ENCODE measurements at places on chromosomes 11 and 22.

DNA sequence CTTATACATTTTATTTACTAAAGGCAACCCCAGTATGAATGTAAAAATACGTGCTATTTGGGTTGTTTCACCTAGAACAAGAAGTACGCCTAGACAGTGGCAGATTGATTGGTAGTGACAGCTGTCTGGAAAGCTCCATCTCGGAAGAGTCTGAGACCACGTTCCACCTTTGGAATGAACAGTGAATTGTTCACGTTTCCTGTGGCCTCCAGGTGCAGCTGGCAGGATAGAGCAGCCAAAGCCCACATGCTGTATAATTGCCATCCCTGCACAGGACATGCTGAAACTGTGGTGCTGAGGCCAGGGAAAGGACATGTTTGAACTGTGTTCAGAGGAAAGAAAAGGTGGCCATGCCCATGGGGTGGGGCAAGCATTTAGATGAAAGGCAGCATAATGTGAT is 218.7 kb upstream of the MTNR1B start:
- no peak for DNase-seq

DNA sequence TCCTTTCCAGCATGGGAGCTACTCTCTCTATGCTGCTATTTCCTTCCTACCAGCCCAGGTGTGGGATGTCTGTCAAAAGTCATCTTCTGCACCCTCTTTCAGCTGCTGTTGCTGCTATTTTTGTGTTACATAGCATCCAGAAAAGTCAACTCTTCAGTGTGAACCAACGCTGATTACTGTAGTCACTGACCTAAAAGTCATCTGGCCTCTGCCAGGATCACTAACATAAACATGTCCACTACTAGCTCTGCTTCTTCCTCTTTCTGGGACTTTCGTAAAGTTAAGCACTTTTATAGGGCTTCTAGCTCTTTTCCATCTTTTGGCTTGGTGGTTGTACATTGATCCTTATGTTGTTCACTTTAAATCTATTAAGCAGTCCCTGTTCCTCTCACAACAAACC is 90.2 kb upstream of the CARD18 start:
- no peak for DNase-seq

- no peak for DNase-seq
These were observed 51.3 kb upstream of the NNMT start for GRCh38 chr11:114244726-114245394.

DNA sequence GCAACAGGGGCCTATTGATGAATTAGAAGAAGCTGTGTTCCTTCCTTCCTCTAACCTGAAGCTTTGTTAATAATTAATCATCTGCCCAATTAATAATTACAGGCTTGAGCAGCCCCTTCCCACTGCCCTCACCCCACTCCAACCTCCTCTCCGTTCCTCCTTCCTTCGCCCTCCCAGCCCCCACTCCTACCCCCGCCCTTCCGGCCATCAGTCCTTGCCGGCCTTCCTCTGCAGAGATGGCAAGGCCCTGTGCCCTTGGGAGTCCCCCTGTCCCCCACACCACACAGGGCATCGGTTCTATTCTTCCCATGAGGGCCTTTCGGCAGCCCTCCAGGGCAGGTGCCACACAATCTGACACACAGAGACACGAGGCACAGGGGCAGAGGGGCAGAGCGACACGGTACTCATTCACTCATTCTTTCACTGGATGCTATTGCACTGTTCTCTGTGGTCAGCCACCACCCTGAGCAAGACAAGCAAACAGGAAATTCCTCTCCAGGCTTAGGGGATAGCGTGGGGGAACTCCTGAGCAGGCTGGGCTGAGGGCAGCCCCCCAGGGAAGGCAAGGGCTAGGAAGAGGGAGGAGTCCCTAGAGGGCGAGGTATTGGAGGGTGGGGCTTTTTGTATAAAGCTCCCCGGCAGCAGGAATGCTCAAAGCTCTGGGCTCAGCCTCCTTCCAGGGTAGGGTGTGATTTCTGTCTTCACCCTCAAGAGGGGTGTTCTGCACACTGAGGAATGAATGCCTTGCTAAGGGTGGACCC is 14.7 kb downstream of the MGAT3 start:
- DNase-seq, result peak; percentile 61

GRCh38 chr11:133727774-133728173 is 117.5 kb downstream of the SPATA19 start:
- no peak for DNase-seq

DNA sequence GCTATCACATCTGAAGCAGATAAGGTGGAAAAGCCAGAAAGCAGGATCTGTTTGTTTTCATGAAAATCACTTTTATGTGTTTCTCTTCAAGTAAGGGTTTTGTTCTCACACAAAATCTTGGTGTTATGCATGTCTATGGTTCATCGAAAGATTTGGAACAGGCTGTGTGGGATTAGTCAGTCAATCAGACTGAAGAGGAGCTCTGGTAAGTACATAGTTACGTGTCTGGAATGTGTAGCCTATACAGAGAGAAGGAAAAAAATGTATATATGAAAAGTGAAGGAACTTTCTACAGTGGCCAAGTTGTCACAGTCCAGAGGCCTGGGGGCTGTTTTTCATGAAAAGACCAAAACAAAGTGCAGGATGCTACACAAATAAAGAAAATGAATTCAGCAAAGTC is 156.7 kb downstream of the CNTN5 start:
- no peak for DNase-seq

DNA sequence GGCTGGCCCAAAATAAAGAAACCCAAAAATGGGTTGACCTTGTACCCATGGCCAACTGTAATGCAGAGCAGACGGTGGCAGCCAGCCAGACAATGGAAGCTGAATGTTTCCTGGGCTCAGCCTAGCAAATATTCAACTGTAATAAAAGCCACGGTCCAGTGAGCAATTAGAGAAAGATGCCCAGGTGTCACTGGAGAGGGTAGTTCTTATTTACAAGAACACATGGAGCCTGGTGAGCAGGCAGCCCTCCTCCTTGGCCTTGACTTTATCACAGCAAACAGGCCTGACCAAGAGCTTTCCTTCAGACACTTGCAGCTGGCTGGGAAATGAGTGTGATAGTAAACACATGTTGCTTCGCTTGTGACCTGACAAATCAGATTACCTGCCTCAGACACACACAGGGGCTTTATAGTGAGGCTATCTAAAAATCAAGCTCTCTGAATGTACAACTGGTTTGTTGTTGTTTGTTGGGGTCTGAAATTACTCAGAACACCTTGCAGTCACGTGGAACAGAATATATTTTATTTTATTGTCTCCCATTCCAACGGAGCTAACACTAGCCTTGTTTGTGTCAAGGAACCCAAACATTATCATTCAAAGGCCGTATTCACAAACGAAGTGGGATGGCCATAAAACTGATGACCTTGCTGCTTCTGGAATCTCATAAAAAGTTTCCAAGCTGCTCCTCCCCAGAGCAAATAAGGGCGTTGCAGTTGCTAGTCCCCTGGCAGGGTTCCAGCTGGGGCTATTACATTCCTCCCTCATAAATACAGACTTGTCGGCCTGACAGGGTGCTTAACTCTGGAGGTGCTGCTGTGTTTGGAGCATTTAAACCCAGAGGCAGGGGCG is 161.1 kb downstream of the BBOX1 start:
- DNase-seq, result peak; percentile 95

GRCh38 chr11:93031386-93031785 is 61.9 kb downstream of the MTNR1B start:
- DNase-seq, result no peak

- DNase-seq, result no peak
These were observed 6.6 kb downstream of the HOATZ start for GRCh38 chr11:111521135-111521534.

DNA sequence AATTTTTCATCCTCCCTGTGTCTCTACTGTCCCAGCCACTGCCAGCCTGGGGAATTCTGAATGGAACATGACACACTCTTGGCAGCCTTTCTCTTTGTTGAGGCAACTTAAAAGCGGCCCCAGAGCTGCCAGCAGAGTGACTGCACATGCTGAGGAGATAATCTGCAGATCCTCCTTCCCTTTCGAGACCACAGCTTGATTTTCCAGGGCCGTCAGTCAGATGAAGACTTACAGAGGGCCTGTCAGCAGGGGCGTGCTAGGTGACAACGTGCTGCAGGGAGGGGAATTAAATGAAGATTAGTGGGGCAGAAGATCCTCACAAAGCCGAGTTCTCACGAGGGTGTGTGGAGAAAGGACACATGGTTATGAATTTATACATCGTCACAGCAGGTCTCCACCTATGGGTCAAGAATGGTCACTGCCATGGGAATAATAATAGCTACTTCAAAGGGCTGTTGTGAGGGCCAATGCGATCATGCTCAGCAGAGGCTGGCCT is 193.5 kb upstream of the PITPNB start:
- DNase-seq, result peak; percentile 42

DNA sequence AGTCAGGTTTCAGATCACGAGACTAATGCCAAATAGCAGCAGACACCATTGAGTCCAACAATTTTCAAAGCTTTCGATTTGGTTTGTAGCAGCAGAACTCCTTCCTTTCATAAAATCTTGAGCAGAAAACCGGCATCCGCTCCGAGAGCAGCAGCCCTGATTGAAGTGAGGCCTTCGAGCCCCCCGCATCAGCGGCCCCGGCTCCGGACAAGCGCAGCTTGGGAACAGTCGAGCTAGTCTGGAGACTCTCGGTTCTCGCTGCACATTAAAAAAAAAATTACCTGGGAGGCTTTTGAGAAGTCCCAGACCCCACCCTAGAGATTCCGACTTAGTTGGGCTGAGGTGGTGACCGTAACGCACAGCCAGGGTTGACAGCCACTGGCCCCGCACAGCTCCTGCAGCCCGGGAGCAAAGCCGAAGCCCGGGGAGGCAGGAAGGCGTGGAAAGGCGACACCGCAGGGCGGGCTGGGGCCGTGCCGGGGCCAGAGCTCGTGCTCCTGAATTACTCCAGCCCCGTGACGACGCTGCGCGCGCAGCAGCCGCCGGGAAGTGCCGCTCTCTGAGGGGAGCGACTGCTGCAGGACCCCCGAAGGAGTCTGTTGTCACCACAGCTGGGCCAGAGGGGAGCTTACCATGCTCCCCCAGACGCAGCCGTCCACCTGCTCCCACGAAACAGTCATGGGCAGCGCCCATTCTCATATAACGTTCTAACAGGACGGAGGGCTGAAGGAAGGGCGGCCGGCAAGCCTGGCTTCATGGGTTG is 57.8 kb downstream of the SPATA19 start:
- DNase-seq, result peak; percentile 45

DNA sequence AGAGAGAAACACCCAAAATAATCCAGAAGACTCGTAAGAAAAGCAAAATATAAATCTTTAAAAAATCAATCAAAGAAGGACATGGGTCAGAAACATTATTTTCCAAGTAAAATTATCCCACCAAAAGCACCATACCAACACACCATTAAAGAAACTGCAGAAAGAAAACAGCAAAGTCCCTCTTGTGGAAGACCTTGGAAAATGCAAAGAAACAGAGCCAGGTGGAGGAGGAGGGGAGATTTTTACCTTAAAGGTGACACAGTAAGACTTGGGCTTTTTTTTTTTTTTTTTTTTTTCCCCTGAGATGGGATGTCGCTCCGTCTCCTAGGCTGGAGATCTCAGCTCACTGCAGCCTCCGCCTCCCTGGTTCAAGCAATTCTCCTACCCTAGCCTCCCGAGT is 123.8 kb downstream of the LARGE1 start:
- no peak for DNase-seq

GRCh38 chr11:114036147-114036811 is 23.2 kb upstream of the ZBTB16 start:
- peak; percentile 72 for DNase-seq

DNA sequence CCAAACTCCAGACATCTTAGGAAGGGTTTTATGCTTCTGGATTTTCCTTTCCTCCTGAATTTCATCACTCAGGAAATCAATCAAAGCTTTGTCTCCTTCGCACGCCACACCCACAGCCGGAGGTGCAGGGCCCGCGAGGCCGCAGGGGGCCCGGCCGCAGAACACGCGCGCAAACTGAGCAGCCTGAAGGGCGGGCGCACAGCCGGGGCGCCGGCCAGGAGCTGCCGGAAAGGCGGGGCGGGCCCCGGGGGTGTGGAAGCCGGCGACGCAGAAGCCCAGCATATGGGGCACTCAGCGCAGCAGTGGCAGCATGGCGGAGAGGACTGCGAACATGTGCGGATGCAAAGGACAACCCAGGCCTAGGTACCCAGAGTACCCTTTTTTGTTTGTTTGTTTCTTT is 33.1 kb upstream of the SPTBN2 start:
- no peak for DNase-seq

- DNase-seq, result no peak
These were observed 3.4 kb downstream of the DGCR6 start for GRCh38 chr22:18909556-18909955.

- no peak for DNase-seq
These were observed 71.2 kb downstream of the ZBTB16 start for GRCh38 chr11:114130629-114131277.

DNA sequence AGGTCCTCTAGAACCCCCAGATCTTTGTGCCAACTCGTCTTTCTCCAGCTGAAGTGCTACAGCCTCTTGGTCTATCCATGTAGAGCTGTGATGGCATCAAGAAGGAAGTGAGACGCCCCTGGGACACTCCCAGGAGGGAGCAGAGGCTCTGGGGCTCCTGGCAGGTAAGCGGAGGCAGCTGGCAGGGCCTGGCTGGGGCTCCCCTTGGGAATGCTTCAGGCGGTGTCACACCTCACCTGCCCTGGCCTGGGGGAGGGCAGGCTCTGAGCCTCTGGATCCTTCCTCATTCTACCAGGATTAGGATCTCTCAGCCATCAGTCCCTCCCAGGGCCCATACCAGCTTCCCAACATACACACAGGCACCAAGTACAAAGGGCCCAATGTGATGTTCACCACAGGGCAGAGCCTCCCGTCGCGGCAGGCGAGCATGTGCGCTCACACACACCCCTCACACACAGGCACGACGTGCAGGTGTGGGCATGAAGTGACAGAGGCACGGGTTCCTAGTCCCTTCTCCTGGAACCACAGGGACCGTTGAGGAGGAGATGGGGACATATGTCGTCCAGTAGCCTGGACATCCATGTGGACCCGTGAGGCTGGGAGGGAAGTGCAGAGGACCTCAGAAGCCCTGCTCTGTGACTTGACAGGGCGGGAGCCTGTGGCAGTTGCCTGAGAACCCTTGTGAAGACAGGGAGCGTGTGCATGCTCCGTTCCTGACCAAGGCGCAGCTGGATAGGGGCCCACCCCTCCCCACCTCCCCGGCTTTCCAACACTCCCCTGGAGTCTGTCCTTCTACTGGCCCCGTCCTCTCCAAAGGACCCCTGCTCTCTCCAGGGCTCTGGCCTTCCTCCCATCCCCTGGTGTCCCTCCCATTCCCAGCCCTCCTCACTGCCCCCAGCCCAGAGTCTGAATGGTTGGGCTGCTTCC is 32.5 kb downstream of the LMO1 start:
- DNase-seq, result no peak

DNA sequence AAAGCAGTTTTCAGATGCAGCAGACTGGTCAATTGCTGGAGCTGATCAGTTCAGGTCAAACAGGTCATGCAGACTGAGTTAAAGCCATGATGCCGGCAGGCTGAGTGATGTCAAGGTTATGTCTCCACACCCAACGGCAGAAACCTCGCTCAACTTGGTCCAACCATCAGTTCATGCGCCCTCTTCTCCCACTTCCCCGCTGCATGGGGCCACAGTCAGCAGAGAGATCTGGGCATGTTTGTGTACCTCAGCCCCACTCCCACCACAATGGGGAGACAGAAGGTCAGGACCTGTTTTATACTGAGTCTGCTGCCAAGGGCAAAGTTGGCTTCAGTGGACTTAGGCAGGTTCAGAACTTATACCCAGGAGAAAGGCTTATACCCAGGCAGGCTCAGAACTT is 118.7 kb downstream of the TRIM29 start:
- DNase-seq, result no peak

- no peak for DNase-seq
These were observed 62.9 kb upstream of the PRODH start for GRCh38 chr22:18999008-18999407.

GRCh38 chr11:105367129-105367528 is 227.6 kb upstream of the CARD18 start:
- no peak for DNase-seq

GRCh38 chr11:33915526-33915925 is 23.6 kb upstream of the LMO2 start:
- no peak for DNase-seq

Data from large intestine (tissue), 12 donors.